ENCODE measurements at places on chromosomes 7 and 10.

GRCh38 chr7:151059367-151060112 lies at the start of gene SLC4A2:
TSS of gene SLC4A2 (plus strand) at chr7:151059589. CDS start at chr7:151061988, 2,399 bp downstream.
- peak; percentile 48 for DNase-seq

DNA sequence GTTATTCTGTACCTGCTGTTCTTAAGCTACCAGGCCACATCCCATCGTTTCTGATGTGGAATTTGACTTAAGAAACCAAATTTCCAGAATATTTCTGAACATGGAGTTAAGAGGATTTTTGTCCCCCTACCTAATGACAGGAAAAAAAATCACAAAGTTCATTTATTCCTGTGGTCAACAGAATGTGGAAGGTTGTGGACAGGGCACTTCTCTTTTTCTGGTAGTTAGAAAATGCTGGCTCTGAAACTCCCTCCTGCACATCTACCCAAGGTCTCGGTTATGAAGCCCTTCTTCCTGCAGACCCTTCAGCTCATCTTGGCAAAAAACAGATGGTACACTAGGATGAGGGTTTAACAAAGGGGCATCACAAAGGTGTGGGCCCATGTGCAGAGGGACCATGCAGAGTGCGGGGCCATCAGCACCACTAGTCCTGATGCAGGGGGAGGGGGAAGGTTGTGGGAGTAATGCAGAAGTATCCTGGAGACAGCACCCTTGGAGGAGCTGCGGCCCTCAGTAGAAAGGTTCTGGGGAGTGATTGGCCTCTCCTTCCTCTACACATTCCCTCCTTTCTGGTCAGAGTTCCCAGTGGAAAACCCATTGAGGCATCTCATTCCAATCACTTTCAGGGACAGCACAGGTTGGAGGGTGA lies 9.8 kb downstream of the ALOX5 start:
- DNase-seq, result no peak

DNA sequence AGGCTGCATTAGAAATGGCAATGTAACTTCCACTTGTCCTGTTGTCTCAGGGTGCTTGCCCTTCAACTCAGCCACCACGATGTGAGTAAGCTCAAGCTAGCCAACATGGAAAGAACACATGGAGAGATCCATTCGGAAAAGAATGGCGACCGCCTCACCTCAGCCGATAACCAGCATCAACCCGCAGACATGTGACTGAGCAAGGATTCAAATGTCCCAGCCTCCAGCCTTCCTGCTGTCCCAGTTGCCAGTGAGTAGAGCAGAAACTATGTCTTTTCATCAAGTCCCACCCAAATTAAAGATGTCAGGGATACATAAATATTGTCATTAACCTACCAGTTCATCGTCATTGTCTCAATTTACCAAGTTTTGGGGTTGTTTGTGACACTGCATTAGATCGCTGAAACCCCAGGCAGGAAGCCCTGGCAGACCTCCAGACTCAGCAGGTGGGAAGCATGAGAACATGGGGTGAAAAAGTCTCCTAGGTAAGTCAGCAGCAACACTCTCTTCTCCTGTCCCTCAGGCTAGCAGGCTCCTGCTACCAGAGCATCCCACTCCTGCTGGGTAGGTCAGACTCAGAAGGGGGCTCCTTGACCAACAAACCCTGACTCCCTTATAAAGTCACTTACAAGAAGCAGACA lies 67.0 kb downstream of the OSBPL3 start:
- no peak for DNase-seq

DNA sequence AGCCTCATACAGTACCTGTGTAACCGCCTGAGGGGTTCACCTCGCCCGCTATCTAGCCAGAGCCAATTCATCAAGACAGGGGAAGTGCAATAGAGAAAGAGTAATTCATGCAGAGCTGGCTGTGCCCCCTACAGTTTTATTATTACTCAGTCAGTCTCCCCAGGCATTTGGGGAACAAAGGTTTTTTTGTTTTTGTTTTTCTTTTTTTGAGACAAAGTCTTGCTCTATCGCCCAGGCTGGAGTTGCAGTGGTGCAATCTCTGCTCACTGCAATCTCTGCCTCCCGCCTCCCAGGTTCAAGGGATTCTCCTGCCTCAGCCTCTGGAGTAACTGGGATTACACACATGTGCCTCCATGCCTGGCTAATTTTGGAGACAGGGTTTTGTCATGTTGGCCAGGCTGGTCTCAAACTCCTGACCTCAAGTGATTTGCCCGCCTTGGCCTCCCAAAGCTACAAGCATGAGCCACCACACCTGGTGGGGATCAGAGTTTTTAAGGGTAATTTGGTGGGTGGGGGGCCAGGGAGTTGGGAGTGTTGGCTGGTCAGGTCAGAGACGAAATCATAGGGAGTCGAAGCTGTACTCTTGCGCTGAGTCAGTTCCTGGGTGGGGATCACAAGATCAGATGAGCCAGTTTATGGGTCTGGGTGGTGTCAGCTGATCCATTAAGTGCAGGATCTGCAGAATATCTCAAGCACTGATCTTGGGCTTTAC lies 116.5 kb downstream of the MARCHF5 start:
- DNase-seq, result peak; percentile 74

DNA sequence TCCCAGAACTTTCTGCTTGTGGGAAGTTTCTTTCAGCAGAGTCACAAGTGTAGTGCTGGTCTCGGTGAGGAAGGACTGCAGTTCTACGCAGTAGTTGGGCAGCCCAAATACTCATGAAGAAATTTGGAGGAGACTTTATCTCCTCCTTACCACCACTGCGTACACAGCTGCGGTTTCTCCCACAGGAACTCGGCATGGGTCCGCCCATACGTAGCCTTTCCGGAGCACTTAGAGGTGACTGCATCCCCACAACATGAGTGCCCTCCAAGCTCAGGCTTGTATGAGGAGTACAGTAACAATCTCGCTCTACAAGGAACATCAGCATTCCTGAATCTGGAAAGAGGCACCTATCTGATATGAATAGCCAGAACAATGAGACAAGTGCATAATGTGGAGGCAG lies 549.2 kb upstream of the SEMA3D start:
- DNase-seq, result no peak

DNA sequence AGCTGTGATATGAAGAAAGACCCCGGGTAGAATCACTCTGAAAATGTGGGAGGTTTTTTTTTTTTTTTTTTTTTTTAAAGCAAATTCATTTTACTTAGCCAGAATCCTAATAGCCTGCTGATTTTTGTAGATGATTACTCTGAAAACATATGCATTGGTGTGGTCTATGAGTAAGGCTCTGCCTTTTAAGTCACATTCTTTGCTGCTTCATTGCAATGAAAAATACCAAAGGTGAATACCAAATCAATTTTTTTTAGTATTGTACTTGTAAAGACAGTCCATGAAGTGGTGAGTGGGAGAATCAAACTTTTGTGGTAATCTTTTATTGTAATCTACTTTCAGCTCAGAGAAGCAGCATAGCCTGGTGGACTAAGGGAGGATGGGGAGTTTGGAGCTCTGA lies 130.3 kb downstream of the SDK1 start:
- no peak for DNase-seq

- no peak for DNase-seq
These were observed 61.7 kb upstream of the PPIF start for GRCh38 chr10:79285315-79286197.

GRCh38 chr10:111856631-111857030 lies 326.9 kb downstream of the GPAM start:
- DNase-seq, result no peak

- DNase-seq, result peak; percentile 12
These were observed 186.7 kb downstream of the PCLO start for GRCh38 chr7:82975811-82976468.

- DNase-seq, result peak; percentile 84
These were observed 11.1 kb upstream of the CRTAC1 start for GRCh38 chr10:98041352-98042043.

GRCh38 chr7:35849158-35849831 lies 48.4 kb downstream of the SEPTIN7 start:
- DNase-seq, result peak; percentile 30

GRCh38 chr7:82477733-82478515 lies 34.3 kb upstream of the CACNA2D1 start:
- no peak for DNase-seq

DNA sequence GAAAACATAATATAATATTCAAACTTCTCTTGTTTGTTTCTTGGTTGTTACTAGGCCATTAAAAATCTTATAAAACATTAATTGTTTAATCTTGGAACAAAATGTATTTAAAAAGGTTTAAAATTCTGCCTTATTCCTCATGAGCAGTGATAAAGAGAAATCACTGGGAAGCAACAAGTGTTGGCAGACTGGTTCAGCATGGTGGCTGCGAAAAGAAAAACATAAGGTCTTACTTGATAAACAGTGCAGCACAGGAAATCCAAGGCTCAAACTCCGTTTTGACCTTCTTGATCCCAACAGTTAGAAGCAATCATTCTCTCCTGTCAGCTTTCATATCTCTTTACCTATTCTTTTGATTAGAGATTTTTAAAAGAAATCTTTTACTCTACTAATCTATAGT lies 530.8 kb downstream of the CNTNAP2 start:
- DNase-seq, result no peak

DNA sequence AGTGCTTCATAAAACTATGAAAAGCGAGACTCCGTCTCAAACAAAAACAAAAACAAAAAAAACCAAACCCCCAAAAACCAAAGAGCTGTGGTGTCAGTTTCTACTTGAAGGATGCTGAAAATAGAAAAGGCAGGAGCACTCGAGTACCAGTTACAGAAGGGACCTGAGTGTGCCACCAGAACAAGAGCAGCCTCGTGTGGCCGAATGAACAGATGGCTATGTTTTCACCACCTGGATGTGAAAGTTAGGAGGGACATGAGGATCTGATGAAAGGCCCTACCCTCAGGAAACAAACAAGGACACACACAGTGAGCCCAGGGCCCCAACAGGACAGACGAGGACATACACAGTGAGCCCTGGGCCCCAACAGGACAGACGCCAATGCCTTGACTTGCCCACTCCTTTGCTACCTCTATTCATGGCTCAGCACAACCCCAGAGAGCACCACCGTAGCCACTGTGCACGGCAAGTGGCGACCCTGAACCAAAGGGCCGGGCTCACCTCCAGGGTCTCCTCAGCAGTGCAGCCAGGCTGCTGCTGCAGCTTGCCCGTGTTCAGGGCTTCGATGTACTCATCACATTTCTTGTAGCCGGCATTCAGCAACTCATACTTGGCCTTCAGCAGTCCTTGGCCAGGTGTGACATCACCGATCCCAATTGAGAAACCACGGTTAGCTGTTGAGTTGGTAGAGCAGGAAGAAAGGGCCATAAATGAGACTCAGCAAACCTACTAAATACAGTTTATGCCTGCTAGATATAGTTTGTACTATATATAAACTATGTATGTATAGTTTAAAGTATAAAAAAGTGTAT lies 24.9 kb downstream of the POLR3A start:
- no peak for DNase-seq

GRCh38 chr10:104488439-104488832 lies 134.8 kb downstream of the CFAP58 start:
- no peak for DNase-seq

DNA sequence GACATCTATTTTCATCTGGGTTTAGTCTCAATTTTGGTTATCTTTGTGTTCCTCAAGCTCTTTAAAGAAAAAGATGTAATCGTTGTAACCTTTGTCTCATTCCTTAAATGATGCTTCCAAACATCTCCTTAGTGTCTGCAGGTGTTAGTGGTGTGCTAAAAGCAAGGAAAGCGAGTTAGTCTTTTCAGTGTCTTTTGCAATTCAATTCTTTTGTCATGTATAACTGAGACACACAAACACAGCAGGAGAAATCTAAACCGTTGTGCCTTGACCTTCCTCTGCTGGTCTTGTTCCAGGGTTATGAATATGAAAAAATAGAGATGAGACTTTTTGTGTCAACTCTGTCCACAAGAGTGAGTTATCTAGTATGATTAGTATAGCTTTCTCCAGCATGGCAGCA lies 40.7 kb downstream of the PIK3CG start:
- peak; percentile 7 for DNase-seq

DNA sequence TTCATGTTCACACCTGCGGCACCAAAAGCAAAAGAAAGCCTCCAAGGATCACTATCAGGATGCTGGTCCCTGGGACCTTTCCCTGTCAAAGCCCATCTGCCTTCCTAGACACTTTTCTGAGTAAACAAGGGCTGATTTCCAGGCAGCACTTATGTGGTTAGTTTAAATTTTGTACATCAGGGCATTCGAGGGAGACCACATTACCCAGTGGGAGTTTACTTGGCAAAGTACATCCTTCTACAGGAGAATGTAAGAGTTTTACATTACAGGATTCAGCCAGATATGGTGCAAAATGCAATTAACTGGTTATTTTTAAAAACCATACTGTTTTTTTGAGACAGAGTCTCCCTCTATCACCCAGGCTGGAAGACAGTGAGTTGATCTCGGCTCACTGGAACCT lies 132.1 kb downstream of the CSTF2T start:
- DNase-seq, result no peak

GRCh38 chr10:132593389-132593788 lies 55.8 kb downstream of the INPP5A start:
- DNase-seq, result no peak

GRCh38 chr10:96638696-96639095 lies 51.9 kb upstream of the TM9SF3 start:
- no peak for DNase-seq

DNA sequence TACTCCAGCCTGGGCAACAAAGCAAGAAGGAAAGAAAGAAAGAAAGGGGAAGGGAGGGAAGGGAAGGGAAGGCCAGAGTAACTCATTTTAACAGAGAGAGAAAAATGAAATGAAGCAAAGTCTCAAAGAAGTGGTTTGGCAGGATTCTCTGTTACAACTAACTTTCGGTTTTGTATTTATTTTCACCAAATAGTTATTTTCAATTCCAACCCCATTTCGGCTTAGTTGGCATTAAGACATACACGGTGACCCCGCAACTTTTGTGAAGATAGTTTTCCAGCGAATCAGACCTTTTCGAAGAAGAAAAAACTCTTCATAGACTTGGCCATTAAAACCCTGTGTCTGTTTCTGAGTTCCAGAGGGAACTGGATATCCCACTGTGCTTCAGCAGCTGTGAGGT lies 45.2 kb upstream of the LYZL2 start:
- no peak for DNase-seq

GRCh38 chr7:107917763-107918651 lies 27.0 kb downstream of the DLD start:
- no peak for DNase-seq

- DNase-seq, result no peak
These were observed 1236.0 kb upstream of the CELF2 start for GRCh38 chr10:9781666-9782065.

- no peak for DNase-seq
These were observed 202.1 kb upstream of the GHITM start for GRCh38 chr10:83937161-83937560.

DNA sequence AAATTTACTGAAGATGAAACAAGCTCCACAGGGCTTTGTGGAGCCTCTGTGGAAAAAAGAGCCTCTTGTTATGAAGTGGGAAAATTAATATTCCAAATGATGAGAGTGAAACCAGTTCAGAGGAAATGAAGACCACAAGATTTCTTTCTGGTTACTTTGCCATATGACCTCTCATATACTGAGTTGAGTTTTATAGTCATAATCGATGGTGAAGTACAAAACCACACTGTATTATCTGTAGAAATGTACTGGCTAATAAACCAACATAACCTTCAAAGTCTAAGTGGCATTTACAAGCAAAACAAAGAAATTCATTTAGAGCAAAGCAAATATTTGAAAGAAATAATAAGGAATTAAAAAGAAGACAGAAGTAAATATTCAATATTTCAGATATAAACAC lies 662.6 kb upstream of the ZWINT start:
- DNase-seq, result no peak

GRCh38 chr7:107865956-107866775 lies 24.8 kb upstream of the DLD start:
- no peak for DNase-seq

- no peak for DNase-seq
These were observed 35.2 kb downstream of the STK17A start for GRCh38 chr7:43618073-43618472.

- DNase-seq, result no peak
These were observed 19.8 kb downstream of the CRHR2 start for GRCh38 chr7:30662431-30662939.

Data from ELF-1 (cell line).